ENCODE measurements at places on chromosomes 1 and 21.

DNA sequence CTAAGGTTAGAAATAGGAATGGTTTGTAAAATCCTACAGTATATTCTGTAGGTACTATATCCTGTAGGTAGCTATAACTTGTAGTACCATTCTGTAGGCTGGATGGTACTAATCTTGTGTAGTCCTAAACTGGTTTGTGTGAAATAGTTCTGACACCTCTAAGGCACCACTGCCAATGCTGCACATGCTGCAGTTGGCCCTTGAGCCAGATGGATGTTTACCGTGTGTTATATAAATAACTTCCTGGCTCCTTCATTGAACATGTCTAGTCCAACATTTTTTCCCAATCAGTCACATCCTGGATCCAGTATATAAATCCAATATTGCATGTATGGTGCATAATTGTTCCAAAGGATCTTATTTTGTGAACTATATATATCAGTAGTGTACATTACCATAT lies 89.5 kb upstream of the GNG4 start:
- no peak for DNase-seq

DNA sequence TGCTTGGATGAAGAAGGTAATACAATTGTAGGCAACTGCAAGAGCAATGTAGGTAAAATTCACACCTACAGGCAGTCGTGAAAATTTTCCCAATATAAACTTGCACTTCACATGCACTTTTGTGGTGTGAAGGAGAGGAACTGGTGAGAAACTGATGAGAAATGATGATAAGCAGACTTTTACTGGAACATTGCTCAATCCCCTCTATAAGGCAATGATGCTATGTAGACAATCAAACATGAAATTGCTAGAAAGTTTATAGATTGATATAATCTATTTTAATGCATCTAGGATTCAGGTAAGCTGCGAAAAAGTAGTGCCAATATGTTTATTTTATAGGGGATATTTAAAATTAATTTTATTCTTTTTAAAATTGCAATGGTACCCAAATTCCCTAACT lies 802.2 kb downstream of the KCNT2 start:
- DNase-seq, result no peak

DNA sequence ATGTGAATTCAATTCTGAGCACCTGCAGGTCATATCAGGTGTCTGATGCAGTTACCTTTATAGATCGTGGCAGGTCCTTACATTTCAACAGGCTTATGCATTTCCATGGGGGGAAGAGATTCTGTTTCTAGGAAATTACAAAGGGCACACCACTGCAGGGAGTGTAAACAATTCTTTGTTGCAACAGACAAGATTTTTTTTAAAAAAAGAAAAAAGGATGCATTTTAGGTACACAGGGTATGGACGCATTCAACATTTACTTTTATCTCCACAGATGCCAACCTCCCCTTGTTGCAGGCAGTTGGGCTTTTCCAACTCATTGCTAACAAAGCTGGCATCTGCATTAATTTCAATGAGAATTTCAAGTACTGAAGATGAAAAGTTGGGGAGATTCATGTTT lies 13.5 kb upstream of the TEKT2 start:
- no peak for DNase-seq

DNA sequence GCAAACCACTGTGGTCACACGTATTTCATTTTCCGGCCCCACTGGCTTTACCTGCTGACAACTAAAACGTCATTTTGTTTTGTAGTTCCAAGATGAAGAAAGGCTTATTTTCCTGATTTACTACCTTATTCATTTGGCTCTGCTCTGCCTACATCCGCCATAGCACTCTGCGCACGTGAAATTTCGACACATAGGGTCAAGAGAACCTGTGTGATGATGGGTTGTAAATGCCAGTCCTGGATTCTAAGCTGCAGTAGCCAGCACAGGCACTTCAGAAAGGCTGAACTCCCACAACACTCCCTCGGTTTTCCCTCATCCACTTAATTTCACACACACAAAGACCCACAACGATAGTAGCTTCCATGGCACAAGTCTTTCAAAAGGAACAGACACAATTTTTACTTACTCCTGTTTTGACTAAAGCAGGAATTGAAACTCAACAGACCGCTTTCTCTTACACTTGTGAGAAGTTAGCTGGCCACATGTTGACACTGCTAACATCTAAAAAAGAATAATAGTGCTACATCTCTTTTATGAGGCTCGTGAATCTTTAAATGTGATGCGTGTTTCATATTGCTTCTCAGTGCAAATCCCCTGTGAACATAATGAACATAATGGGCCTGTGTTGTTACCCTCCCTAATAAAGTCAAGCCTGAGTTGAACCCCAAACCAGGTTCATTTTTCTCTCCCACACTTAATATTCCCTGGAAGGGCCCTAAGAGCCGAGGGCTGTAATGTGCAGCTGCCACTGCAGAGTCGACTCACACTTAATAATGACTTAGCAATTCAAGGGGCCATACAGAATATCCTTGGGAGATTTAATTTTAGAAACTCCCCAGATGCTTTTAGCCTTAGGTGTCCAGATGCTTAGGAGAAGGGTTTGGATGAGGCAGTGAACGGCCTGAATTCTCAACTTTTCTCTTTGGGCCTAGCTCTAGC lies 1.5 kb upstream of the RUNX1 start:
- DNase-seq, result no peak

- DNase-seq, result no peak
Measured at GRCh38 chr21:24050231-24050630, 1557.0 kb downstream of the MRPL39 start.

GRCh38 chr1:156658945-156659574 lies 17.1 kb downstream of the BCAN start:
- DNase-seq, result no peak

DNA sequence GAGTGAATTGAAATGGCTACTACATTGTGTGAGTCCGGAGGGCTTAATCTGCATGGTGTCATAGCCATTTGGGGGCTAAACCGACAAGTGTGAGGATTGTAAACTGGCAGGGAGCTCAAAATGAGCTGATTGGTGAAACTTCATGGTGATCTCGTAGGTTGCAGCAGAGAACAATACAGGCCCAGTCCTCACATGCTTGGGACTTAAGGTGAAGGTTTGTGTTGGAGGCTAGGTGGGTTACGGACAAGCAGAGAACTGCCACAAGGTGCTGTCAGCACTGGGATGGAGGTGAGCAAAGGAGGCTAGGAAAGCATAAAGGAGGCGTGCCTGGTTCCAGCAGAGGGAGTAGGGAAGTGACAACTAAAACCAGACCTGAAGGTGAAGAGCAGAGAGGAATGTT lies 9.4 kb downstream of the PGM1 start:
- no peak for DNase-seq

GRCh38 chr1:183417772-183418491 lies at the start of gene NMNAT2:
Gene NMNAT2, minus strand, starts transcription at chr1:183418380. Its CDS starts 113 bp downstream, at chr1:183418267.
- DNase-seq, result peak; percentile 53

- no peak for DNase-seq
Measured at GRCh38 chr1:188689542-188689941, 1788.1 kb downstream of the BRINP3 start.

DNA sequence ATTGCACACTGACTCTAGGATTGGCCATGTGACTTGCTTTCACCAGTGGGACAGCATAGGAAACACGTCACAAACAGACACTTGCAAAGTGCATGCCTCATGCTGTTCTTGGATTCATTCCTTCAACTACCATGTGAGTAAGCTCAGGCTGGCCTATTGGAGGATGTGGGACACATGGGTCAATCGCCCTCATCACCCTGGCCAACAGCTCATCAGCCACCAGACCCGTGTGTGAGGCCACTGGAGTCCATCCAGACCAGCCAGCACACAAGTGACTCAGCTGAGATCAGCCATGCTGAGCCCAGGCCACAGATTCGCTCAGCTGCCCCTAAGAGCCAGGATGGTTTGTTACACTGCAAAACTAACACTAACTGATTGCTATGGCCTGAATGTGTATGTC lies 216.1 kb upstream of the GRIK3 start:
- DNase-seq, result no peak

DNA sequence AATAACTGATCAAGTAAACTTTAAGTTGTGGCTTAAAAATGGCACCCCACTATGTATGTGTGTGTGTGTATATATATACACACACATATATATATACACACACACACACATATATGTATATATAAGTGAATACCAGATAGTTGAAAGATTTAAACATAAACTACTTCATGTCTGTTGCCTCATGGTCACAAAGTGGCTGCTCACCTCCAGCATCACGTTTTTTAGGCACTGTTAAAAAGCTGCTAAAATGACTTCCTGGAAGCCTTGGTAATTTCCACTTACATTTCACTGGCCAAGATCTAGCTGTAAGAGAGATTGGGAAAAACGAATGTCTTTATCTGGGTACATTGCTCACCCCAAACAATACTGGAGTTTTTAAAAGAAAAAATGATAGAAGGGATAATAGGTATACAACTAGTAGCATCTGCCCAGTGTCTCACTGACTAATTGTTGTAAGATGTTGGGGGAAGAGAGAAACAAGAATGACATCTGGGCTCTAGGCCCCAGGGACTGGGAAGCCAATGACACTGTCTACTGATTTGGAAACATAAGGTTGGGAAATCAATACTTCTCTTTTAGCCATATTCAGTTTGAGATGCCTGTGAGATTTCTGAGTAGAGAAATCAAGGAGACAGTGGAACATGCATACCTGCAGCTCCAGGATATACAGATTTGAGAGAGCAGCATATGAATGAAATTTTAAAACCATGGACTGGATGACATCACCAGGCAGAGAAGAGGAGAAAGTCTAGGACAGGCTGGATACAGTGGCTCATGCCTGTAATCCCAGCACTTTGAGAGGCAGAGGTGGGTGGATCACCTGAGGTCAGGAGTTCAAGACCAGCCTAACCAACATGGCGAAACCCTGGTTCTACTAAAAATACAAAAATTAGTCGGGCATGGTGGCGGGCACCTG lies 42.8 kb downstream of the CLDN14 start:
- DNase-seq, result no peak

DNA sequence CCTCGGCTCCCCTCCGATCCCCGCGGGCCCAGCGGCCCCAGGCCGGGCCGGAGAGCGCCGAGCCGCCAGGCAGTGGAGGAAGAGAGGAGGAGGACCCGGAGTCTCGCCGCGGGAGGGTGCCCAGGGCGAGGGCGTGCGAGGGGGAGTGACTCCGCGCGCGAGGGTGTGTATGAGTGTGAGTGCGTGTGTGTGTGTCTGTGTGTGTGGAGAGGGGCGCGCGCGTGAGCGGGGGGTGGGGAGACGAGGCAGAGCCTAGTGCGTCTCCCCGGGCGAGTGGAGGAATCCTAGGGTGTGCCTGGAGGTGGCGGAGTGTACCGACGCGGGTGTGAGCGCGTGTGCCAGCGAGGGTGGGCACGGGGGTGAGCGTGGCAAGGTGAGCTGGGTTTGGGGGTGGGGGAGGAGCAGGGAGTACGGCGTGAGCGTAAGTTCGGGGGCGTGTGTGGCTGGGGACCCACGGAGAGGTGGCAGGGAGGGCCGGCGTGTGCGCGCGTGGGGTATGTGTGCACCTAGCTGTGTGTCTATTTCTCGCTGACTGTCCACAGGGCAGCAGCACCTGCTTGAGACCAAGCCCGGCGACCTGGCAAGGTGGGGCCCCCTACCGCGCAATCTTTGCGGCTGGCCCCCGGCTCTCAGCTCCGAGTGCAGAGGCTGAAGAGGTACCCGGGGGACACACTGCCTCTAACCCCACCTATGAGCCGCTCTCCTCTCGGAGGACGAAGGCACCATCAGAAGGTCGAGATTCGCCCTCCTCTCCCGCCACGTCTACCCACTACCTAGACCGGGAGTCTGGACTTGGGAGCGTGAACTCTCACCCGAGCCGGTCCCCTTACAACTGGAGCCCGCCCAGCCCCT lies 784 bp upstream of the KCND3 start:
- DNase-seq, result peak; percentile 20

DNA sequence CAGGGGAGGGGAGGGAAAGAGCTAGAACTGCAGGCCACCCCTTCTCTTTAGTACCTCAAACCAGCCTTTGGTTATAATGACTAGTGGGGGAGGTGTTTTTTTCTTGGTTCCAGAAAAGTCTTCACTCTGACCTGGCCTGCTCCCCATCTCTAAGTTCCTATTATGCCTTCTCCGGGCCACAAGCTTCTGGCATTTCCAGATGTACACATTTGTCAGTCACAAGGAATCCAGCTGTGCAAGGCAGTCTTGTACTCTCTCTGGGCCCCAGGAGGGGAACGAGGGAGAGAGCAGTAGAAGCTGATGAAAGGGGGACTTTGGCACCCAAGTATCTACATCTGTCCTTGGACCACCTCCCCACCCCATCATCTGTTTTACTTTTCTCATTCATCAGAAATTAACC lies 2.7 kb upstream of the FALEC start:
- no peak for DNase-seq

DNA sequence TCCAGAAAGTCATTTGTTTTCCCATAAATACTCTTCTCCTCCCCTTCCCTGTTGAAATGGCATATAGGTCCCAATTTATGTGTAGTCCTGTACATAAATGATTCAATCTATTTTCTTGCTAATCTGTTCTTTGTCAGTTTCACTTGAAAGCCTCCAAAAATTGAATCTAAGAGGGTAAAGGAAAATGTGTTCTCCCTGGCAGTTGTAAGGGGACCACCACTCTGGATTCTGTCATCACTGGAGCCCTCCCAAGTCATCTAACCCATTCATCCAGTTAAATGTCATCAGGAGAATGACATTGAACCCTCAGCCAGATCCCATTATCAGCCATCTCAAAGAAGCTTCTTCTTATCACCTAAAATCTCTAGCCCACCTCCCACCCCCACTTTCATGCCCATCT lies 35.0 kb upstream of the RNF2 start:
- no peak for DNase-seq

DNA sequence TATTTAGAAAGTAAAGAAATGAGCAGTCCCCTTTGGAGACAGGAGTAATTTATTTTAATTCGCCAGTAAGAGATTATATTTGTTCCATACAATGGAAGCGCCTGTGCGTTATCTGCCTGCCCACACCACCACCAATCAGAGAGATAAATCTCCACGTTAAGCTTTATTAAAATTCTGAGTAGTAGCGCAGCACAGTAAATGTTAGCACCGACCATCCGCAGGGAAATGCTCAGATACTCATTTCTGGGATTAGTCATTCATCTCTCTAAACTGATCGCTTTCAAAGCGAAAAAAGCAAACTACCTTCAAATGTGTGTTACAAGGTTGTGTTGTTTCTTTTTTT lies 1.2 kb downstream of the ETS2 start:
- no peak for DNase-seq

GRCh38 chr1:24294228-24294672 lies 24.9 kb upstream of the GRHL3 start:
- DNase-seq, result no peak

DNA sequence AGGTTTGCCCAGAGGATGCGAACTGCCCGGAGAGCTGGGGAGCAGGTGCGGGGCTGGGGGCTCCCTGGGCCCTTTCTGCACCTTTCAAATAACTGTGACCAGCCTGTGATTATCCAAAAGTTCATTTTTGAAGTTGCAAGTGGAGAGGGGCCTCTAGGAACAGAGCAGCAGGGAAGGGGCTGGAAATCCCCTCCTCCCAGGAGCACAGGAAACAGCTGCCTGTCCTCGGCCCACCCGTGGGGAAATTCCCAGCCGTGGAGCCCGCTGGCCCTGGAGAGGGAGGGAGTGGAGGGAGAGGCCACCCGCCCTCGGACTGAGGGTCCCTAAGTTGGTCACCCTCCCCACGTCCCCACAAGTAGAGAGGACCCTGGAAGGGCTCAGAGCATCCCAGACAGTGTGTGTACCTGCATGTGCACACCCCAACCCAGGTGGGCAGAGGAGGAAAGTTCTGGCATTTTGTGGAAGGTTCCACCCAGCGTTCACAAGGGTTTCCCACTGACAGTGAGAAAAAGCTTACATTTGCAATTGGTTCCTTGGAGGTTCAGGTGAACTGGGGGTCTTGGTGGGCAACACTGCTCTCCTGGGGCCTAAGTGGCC lies 1.2 kb upstream of the TNFRSF4 start:
- no peak for DNase-seq

- DNase-seq, result no peak
Measured at GRCh38 chr1:226654046-226654667, 84.9 kb downstream of the ITPKB start.
